ENCODE measurements at places on chromosomes 11 and 22. TPM values are rescaled to one million over a fixed set of nuclear protein-coding genes. Genes with fewer than 3 reads are reported as not detected.

GRCh38 chr11:126624506-126624905, 269.0 kb downstream of the ST3GAL4 start:
- no peaks in the 10 kb centered on the region for H3K4me1 ChIP-seq
- no peak overlapping the region for H3K27ac ChIP-seq
- no peaks in the 10 kb centered on the region for H3K36me3 ChIP-seq

LRRC56 gene
- 1.9 TPM for total RNA-seq

NCF4 gene
- 66.5 TPM for total RNA-seq

OTOG gene
- not detected for total RNA-seq

- H3K27ac ChIP-seq: no peak overlapping the region
These were observed 118.8 kb downstream of the RRAS2 start for GRCh38 chr11:14240221-14240620.

NEFH gene
- total RNA-seq: 0.13 TPM

- no peak overlapping the region for H3K27ac ChIP-seq
- no peaks in the 10 kb centered on the region for H3K27me3 ChIP-seq
- no peak overlapping the region for H3K4me3 ChIP-seq
- H3K4me1 ChIP-seq: no peaks in the 10 kb centered on the region
- no peaks in the 10 kb centered on the region for H3K36me3 ChIP-seq
These were observed 29.0 kb downstream of the TIMP3 start for GRCh38 chr22:32830473-32830872.
